Esophagus squamous epithelium (tissue), 5 donors: ENCODE measurements at places on chromosomes 4 and X. TPM values are rescaled to one million over a fixed set of nuclear protein-coding genes. Genes with fewer than 3 reads are reported as not detected.

Gene IDUA
- 20.5 TPM for total RNA-seq

Gene KDR
- 6.4 TPM for total RNA-seq

- H3K4me1 ChIP-seq = no peaks in the 10 kb centered on the region
- no peak overlapping the region for H3K4me3 ChIP-seq
- DNase-seq = no peak
- H3K27ac ChIP-seq = peak overlapping the region; percentile 76
Observed at GRCh38 chrX:136203438-136203837, 47.8 kb downstream of the MAP7D3 start.

GRCh38 chr4:1647432-1647831, 36.7 kb downstream of the FAM53A start:
- H3K27ac ChIP-seq = no peak overlapping the region
- H3K27me3 ChIP-seq = no peaks in the 10 kb centered on the region
- no peaks in the 10 kb centered on the region for H3K36me3 ChIP-seq
- no peak for DNase-seq
- H3K4me1 ChIP-seq = no peaks in the 10 kb centered on the region

- H3K4me1 ChIP-seq = peaks cover 42% of the 10 kb centered on the region
- H3K4me3 ChIP-seq = no peak overlapping the region
- H3K27me3 ChIP-seq = no peaks in the 10 kb centered on the region
- H3K36me3 ChIP-seq = no peaks in the 10 kb centered on the region
- H3K27ac ChIP-seq = no peak overlapping the region
Observed at GRCh38 chr4:152530600-152530999, 5.3 kb downstream of the FBXW7 start.

- H3K27ac ChIP-seq = no peak overlapping the region
- H3K27me3 ChIP-seq = no peaks in the 10 kb centered on the region
- DNase-seq = no peak
- no peak overlapping the region for H3K4me3 ChIP-seq
Observed at GRCh38 chr4:7395645-7396044, 39.1 kb downstream of the PSAPL1 start.

- H3K27ac ChIP-seq = no peak overlapping the region
- H3K36me3 ChIP-seq = no peaks in the 10 kb centered on the region
- H3K4me3 ChIP-seq = no peak overlapping the region
- no peak for DNase-seq
- no peaks in the 10 kb centered on the region for H3K4me1 ChIP-seq
- H3K27me3 ChIP-seq = peaks cover 5% of the 10 kb centered on the region
Observed at GRCh38 chr4:11130195-11130970, 298.3 kb downstream of the HS3ST1 start.

DNA sequence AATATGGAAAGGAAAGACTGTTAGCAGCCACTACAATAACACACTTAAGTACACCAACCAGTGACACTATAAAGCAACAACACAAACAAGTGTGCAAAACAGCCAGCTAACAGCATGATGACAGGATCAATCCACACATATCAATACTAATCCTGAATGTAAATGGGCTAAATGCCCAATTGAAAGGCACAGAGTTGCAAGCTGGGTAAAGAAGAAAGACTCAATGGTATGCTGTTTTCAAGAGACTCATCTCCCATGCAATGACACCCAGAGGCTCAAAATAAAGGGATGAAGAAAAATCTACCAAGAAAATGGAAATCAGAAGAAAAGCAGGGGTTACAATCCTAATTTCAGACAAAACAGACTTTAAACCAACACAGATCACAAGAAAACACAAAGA, 94.2 kb upstream of the ENPEP start:
- H3K4me1 ChIP-seq = no peaks in the 10 kb centered on the region
- DNase-seq = no peak
- no peak overlapping the region for H3K4me3 ChIP-seq
- no peaks in the 10 kb centered on the region for H3K27me3 ChIP-seq
- H3K27ac ChIP-seq = no peak overlapping the region
- H3K36me3 ChIP-seq = no peaks in the 10 kb centered on the region
